RPMI7951 (cell line): ENCODE measurements at places on chromosomes 11 and 22.
A peak's percentile ranks its signal among the peaks of the same experiment; 100 is the strongest.

DNA sequence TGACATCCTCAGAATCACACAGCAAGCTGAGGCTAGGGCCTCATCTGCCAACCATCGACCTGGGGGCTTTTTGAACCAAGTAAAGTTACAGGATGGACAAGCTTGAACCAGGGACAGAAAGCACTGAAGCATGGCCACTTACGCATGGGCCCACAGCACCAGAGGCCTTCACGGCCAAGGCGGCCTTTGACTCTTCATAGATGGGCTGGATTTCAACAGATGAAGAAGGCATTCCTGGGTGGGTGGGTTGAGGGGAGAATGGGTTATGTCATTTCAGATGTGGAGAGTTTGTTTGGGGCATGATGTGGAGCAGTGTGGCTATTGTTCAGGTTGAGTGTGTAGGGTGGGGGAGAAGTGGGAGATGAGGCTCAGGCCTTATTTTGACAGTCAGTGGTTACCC lies 60.2 kb downstream of the LRRC32 start:
- DNase-seq = no peak

DNA sequence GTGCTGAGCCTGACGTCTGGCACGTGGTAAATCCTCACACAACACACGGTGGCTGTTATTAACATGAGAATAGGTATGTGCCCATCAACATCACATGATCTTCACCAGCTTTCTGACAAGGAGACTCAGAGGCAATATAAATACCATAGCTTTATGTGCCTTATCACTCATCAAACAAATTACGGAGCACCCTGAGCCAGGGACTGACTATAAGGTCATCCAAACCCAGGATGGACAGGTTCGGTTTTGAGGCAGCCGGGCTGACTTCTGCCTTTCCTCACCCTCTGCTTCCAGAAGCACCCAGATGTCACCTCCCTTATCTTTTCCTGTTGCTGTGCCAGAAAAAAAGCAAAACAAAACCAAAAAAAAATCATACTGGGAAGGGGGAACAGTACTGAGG lies 5.7 kb upstream of the PLAAT3 start:
- no peak for DNase-seq

GRCh38 chr11:2528301-2529050 lies 83.7 kb downstream of the KCNQ1 start:
- DNase-seq = no peak

GRCh38 chr11:2776351-2777061 lies 76.7 kb upstream of the KCNQ1OT1 start:
- no peak for DNase-seq

DNA sequence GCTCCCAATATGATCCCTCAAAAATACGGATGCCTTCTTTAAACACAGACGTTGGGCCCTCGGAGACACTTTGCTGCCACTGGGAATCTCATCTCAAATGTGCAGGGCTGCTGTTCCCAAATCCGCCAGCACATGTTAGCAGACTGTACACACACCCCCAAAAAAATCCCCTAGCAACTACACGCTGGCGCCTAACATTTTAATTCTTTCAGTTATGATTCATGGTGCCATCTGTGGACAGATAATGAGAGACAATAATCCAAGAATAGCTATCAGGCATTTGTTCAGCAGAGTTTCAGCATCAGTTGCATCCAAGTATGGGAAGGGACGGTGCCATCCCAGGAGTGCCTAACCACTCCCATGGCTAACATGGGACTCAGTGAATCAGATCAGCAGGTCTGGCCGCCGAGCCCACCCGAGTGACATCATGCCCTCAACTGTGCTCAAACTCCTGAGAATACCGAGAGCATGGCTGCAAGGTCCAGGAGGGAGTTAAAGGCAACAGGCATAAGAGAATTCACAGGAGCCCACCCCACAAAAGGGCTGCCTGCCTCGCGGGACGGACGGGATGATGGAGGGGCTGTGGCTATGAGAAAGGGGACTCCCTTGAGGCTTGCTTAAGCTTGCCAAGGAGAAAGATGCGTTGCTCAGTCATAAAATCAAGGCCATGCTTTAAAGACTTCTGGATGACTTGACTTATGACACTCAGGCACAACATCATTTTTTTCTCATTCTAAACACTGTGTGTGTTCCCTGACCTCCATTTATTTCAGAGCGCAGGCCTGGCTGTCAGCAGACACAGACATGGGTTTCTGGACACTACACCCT lies 337.0 kb downstream of the SHANK2 start:
- no peak for DNase-seq

GRCh38 chr11:100863080-100863581 lies 176.0 kb downstream of the ARHGAP42 start:
- peak; percentile 92 for DNase-seq
